ENCODE measurements at places on chromosomes 11 and 22. TPM values are rescaled to one million over a fixed set of nuclear protein-coding genes. Genes with fewer than 3 reads are reported as not detected.

The RCOR2 gene
- 1.5 TPM for total RNA-seq

The KCNJ4 gene
- total RNA-seq = not detected

The BATF2 gene
- total RNA-seq = not detected

The SSH3 gene
- 17.5 TPM for total RNA-seq

The ENTHD1 gene
- not detected for total RNA-seq

- H3K27ac ChIP-seq = no peak overlapping the region
- no peaks in the 10 kb centered on the region for H3K27me3 ChIP-seq
- no peak overlapping the region for H3K4me3 ChIP-seq
- no peak for DNase-seq
- H3K36me3 ChIP-seq = 0 out of 2 replicates have a peak, but pooled peaks cover 5% of the 10 kb centered on the region
These were observed 24.3 kb downstream of the CASP4 start for GRCh38 chr11:104944076-104944475.

- H3K4me3 ChIP-seq = no peak overlapping the region
- no peaks in the 10 kb centered on the region for H3K36me3 ChIP-seq
- H3K4me1 ChIP-seq = peaks cover 12% of the 10 kb centered on the region
- no peak for DNase-seq
These were observed 3.2 kb downstream of the EHF start for GRCh38 chr11:34624069-34624468.

- DNase-seq = no peak
- H3K4me3 ChIP-seq = no peak overlapping the region
- H3K36me3 ChIP-seq = no peaks in the 10 kb centered on the region
- H3K4me1 ChIP-seq = no peaks in the 10 kb centered on the region
These were observed 144.9 kb downstream of the SOX6 start for GRCh38 chr11:16211407-16211806.

GRCh38 chr11:73414977-73415651 is 38.9 kb downstream of the RELT start:
- no peak overlapping the region for H3K27ac ChIP-seq
- H3K36me3 ChIP-seq = 0 out of 2 replicates have a peak, but pooled peaks cover 3% of the 10 kb centered on the region
- H3K4me1 ChIP-seq = peaks cover 13% of the 10 kb centered on the region
- H3K27me3 ChIP-seq = no peaks in the 10 kb centered on the region

DNA sequence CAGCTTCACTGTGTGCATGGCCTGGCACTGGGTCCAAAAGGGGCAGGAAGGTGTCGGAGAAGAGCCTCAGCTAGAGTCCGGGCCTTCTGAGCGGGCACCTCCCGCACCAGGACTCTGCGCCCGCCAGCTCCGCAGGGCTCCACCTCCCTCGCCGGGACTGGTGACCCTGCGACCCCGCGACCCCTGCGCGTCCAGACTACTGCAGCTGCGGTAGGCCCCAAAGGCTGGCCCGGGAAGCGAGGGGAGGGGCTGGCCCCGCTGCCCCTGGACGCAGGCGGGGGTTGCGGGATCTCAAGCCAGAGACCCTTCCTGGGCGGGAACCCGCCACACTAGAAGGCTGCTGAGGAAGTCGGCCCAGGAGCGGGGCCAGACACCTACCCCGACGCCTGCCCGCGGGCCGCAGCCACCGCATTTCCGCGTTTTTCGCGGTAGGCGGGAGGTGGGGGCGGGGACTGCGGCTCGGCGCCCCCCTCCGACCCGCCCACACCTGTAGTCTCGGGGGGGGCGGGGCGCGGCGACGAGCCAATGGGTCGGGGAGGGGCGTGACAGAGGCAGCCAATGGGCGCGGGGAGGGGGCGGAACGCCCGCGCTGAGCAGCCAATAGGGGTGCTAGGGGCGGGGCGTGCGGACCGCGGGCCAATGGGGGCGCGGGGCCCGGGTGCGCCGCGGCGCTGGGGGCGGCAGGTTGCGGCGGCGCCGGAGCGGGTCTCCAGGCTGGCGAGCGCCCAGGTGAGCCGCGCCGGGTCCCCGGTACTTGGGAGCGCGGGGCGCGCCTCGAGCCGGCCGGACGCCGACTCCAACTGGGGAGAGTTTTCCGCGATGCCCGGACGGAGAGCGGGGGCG is at the start of the genes LMNTD2 and RASSF7:
LMNTD2 (minus strand) TSS at position 434 of the 843 bp plus-strand sequence; CDS start at position 412, 22 bp downstream.
RASSF7 (plus strand) TSS at position 666 of the 843 bp plus-strand sequence. CDS start 799 bp downstream, outside the sequence.
- peak; percentile 75 for DNase-seq
- peaks cover 16% of the 10 kb centered on the region for H3K4me1 ChIP-seq
- H3K4me3 ChIP-seq = peak within 1 kb of the TSS; percentile 81
- no peaks in the 10 kb centered on the region for H3K27me3 ChIP-seq

- DNase-seq = no peak
- H3K27me3 ChIP-seq = no peaks in the 10 kb centered on the region
- H3K4me1 ChIP-seq = no peaks in the 10 kb centered on the region
- no peaks in the 10 kb centered on the region for H3K36me3 ChIP-seq
- H3K4me3 ChIP-seq = no peak overlapping the region
These were observed 19.6 kb upstream of the MN1 start for GRCh38 chr22:27820896-27821866.

GRCh38 chr11:43316451-43316850 is 4.7 kb downstream of the API5 start:
- H3K27ac ChIP-seq = no peak overlapping the region
- H3K36me3 ChIP-seq = peaks cover 67% of the 10 kb centered on the region
- no peaks in the 10 kb centered on the region for H3K27me3 ChIP-seq
- H3K4me1 ChIP-seq = peaks cover 27% of the 10 kb centered on the region
- no peak overlapping the region for H3K4me3 ChIP-seq

DNA sequence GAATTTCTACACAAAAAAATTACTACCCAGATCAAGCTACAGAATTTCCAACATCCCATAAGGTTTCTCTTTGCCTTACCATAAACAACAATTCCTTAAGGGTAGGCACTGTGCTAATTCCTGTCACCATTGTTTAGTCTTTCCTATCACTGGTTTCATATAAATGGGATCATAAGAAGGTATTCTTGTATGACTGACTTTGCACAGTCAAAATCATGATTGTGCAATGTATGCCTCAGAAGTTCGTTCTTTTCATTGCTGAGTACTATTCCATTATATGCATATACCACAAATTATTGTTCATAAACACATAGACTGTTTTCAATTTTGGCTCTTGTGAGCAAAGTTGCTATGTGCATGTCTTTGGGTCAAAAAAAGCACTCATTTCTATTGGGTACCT is 611.6 kb upstream of the CADM1 start:
- no peak overlapping the region for H3K4me3 ChIP-seq
- H3K36me3 ChIP-seq = no peaks in the 10 kb centered on the region
- no peak overlapping the region for H3K27ac ChIP-seq
- H3K27me3 ChIP-seq = no peaks in the 10 kb centered on the region

DNA sequence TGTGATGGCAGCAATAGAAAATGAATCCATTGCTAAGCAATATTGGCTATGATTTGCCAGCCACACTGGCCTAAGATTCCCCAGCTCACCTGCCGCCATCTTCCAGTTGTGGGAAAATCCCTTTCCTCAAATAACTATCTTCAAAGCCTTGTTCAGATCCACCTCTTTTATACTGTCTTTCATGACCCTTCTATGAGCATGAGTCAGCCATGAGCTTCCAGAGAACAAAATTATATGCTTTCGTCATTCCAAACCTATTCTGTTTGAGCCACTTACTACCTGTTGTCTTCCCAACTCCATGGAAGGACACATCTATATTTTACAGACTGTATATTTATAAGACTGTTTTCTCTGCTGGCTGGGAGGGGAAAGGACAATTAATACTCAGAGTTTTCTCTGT is 25.0 kb upstream of the PRSS23 start:
- no peak overlapping the region for H3K4me3 ChIP-seq
- H3K27ac ChIP-seq = no peak overlapping the region
- H3K36me3 ChIP-seq = no peaks in the 10 kb centered on the region
- H3K4me1 ChIP-seq = no peaks in the 10 kb centered on the region

DNA sequence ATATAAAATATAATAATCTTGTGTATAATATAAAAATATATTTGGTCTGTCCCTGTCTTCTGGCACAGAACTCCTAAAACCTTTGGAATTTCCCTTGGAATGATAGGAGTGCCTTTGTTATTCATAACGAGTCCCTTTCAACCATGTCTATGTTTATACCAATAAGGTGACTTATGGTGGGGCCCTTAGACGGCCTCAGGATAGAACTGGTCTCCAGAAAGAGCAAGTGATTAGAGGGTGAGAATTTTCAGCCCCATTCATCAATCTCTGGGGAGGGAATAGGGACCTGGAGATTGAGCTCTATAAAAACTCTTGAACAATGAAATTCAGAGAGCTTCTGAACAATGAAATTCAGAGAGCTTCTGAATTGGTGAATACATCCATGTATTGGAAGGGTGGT is 18.4 kb upstream of the PICALM start:
- DNase-seq = no peak
- no peaks in the 10 kb centered on the region for H3K27me3 ChIP-seq
- H3K4me1 ChIP-seq = peaks cover 17% of the 10 kb centered on the region
- H3K27ac ChIP-seq = no peak overlapping the region
- no peak overlapping the region for H3K4me3 ChIP-seq

GRCh38 chr11:17015627-17016126 is 1.5 kb upstream of the PLEKHA7 start:
- H3K27me3 ChIP-seq = peaks cover 65% of the 10 kb centered on the region
- no peak for DNase-seq
- H3K4me3 ChIP-seq = no peak overlapping the region
- peaks cover 17% of the 10 kb centered on the region for H3K4me1 ChIP-seq
- no peaks in the 10 kb centered on the region for H3K36me3 ChIP-seq

DNA sequence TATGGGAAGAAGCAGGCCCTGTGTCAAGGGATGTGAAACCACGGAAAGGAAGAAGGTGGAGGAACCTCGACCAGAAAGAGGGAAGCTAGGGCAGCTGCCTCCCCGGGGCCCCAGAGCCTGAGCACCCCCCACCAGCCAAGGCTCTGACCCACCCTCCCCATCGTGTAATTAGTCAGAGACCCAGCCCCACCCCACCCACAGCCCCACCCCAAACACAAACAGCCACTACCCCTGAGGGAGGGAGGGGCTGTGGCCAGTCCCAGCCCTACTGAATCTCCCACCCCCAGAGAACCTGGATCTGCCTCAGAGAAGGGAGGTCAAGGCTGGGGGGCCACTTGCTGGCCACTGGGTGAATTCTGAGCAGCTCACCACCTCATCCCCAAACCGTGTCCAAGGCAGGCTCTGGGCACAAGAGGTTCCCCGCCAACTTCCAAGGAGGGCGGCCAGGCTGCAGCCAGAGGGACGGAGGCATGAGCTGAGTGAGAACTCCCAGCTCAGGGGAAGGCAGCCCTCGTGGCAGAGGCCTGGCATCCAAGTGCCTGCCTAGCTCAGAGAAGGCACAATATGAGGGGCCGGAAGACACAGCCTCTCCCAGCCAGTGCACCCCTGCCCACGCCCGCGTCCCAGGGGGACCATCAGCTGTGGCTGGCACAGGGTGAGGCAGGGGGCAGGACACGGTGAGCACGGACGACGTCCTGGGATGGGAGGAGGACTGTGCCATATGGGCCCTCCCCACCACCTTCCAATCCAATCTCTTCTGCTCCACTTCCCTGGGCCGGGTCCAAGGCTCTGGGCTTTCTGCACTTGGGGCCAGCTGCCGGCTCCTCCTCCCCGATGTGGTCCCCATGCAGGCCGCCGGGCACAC is 2.7 kb downstream of the PLXNB2 start:
- no peak overlapping the region for H3K4me3 ChIP-seq
- no peak overlapping the region for H3K27ac ChIP-seq
- peaks cover 36% of the 10 kb centered on the region for H3K4me1 ChIP-seq
- no peaks in the 10 kb centered on the region for H3K27me3 ChIP-seq

GRCh38 chr22:19730655-19731360 is 7.5 kb downstream of the GP1BB start:
- H3K4me3 ChIP-seq = peak overlapping the region; percentile 32
- no peaks in the 10 kb centered on the region for H3K27me3 ChIP-seq
- no peaks in the 10 kb centered on the region for H3K36me3 ChIP-seq
- H3K27ac ChIP-seq = no peak overlapping the region
- DNase-seq = peak; percentile 83
- H3K4me1 ChIP-seq = peaks cover 10% of the 10 kb centered on the region

GRCh38 chr11:35419184-35419829 is at the start of gene SLC1A2:
SLC1A2 (minus strand) TSS chr11:35419558; CDS start chr11:35418966, 592 bp downstream.
- H3K27ac ChIP-seq = no peak within 1 kb of the TSS
- no peaks in the 10 kb centered on the region for H3K36me3 ChIP-seq

- H3K27ac ChIP-seq = no peak overlapping the region
- peaks cover 3% of the 10 kb centered on the region for H3K4me1 ChIP-seq
- H3K27me3 ChIP-seq = no peaks in the 10 kb centered on the region
- H3K36me3 ChIP-seq = no peaks in the 10 kb centered on the region
These were observed 23.9 kb upstream of the PANX2 start for GRCh38 chr22:50146439-50147238.

- H3K4me1 ChIP-seq = peaks cover 4% of the 10 kb centered on the region
- no peak for DNase-seq
- H3K27me3 ChIP-seq = no peaks in the 10 kb centered on the region
- no peaks in the 10 kb centered on the region for H3K36me3 ChIP-seq
These were observed 16.7 kb upstream of the ZC3H12C start for GRCh38 chr11:110076371-110076965.

- no peaks in the 10 kb centered on the region for H3K36me3 ChIP-seq
- H3K4me3 ChIP-seq = no peak overlapping the region
- no peaks in the 10 kb centered on the region for H3K27me3 ChIP-seq
These were observed 375.4 kb downstream of the DDX10 start for GRCh38 chr11:109040303-109040702.

GRCh38 chr11:19509215-19509614 is 203.4 kb upstream of the NAV2 start:
- H3K4me3 ChIP-seq = no peak overlapping the region
- DNase-seq = no peak
- H3K27me3 ChIP-seq = no peaks in the 10 kb centered on the region
- no peak overlapping the region for H3K27ac ChIP-seq
- H3K36me3 ChIP-seq = no peaks in the 10 kb centered on the region
- no peaks in the 10 kb centered on the region for H3K4me1 ChIP-seq

DNA sequence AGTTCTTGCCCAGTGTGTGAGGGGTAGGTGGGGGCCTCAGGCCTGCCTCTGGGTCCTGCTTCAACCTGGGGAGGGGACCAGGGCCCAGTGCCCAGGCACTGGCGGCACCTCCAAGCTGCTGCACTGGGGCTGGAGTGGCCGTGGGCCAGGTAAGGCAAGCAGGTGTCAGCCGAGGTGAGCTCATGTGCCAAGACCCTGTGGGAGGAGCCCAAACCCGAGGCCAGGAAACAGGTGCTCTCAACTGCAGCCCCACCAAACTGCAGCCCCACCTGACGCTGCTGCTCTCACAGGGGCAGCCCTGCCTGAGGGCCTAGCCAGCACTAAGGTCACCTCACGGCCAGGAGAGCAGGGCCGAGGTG is 18.1 kb upstream of the GNB1L start:
- H3K4me3 ChIP-seq = no peak overlapping the region
- no peak for DNase-seq
- H3K36me3 ChIP-seq = peaks cover 44% of the 10 kb centered on the region
- no peaks in the 10 kb centered on the region for H3K27me3 ChIP-seq
- H3K4me1 ChIP-seq = peaks cover 18% of the 10 kb centered on the region

GRCh38 chr11:133162227-133162626 is 370.1 kb downstream of the OPCML start:
- H3K4me1 ChIP-seq = no peaks in the 10 kb centered on the region
- H3K27ac ChIP-seq = no peak overlapping the region
- DNase-seq = no peak
- H3K27me3 ChIP-seq = no peaks in the 10 kb centered on the region
- no peak overlapping the region for H3K4me3 ChIP-seq

- H3K27me3 ChIP-seq = peaks cover 46% of the 10 kb centered on the region
- peaks cover 32% of the 10 kb centered on the region for H3K4me1 ChIP-seq
- DNase-seq = no peak
- H3K4me3 ChIP-seq = no peak overlapping the region
- no peak overlapping the region for H3K27ac ChIP-seq
- H3K36me3 ChIP-seq = no peaks in the 10 kb centered on the region
These were observed 1.2 kb upstream of the RASGRP2 start for GRCh38 chr11:64745189-64745520.

Data from SJSA1 (cell line).